ENCODE measurements at places on chromosomes 4 and X.

DNA sequence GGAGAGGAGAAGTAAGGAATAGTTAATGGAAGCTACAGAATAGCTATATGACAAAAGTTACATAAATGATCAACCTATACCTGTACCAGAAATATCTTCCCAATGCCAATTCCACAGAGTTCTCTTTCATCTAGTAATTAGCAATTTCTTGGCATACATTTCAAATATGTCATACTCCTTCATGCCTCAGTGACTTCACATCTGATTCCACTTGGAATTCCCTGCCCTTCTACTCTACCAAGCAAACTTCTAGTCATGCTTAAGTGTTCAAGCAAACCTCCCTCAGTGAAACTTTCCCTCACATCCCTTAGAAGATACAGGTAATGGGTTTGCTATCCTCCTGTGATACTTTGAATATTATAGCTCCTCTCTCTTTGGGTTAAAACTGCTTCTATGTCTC lies 127.1 kb downstream of the KLHL13 start:
- no peak for DNase-seq

- no peak for DNase-seq
These were observed 43.6 kb upstream of the SPP1 start for GRCh38 chr4:87931932-87932331.

- no peak for DNase-seq
These were observed 32.2 kb downstream of the NFKB1 start for GRCh38 chr4:102533348-102533747.

DNA sequence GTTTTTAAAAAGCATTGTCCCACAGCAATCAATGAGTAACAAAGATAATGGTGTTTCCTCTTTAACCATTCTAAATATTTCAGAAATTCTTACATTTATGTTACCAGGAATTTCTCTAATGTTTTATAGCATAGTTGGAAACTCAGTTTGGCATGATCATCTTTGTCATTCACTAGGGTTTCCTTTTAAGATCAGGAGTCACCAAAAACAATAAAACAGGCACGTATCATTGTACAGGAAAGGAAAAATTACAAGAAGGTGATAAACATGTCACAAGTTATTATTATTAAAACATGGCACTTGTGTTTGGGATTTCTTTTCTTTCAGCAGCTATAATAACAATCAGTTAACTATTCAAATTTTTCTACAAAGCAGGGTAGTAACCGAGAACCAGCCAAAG lies 84.0 kb downstream of the SLC10A7 start:
- no peak for DNase-seq

GRCh38 chr4:100149190-100149589 lies 41.1 kb downstream of the DDIT4L start:
- DNase-seq: no peak

- no peak for DNase-seq
These were observed 69.0 kb downstream of the GATB start for GRCh38 chr4:151691639-151692442.

DNA sequence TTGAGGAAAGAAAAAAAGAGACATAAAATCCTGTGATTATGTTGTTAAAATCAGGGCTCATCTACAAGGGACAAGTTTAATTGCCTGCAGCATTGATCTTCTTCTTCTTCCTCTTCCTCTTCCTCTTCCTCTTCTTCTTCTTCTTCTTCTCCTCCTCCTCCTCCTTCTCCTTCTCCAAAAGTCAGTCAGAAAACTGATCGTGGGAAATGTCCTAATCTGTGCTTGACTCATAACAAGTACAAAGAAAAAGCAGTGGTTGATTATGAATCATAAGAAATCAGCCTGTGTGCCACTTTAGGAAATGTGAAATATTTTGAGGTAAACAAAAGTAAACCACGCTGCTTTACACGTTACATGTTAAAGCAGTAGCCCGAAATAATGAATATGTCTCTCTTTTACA lies 2.7 kb upstream of the ATP10D start:
- DNase-seq: no peak

- no peak for DNase-seq
These were observed 45.7 kb upstream of the ADRA2C start for GRCh38 chr4:3720466-3720865.

- no peak for DNase-seq
These were observed 603.8 kb downstream of the IQCM start for GRCh38 chr4:149211876-149212275.

GRCh38 chr4:160353548-160353947 lies 1250.7 kb downstream of the RAPGEF2 start:
- DNase-seq: peak; percentile 5

DNA sequence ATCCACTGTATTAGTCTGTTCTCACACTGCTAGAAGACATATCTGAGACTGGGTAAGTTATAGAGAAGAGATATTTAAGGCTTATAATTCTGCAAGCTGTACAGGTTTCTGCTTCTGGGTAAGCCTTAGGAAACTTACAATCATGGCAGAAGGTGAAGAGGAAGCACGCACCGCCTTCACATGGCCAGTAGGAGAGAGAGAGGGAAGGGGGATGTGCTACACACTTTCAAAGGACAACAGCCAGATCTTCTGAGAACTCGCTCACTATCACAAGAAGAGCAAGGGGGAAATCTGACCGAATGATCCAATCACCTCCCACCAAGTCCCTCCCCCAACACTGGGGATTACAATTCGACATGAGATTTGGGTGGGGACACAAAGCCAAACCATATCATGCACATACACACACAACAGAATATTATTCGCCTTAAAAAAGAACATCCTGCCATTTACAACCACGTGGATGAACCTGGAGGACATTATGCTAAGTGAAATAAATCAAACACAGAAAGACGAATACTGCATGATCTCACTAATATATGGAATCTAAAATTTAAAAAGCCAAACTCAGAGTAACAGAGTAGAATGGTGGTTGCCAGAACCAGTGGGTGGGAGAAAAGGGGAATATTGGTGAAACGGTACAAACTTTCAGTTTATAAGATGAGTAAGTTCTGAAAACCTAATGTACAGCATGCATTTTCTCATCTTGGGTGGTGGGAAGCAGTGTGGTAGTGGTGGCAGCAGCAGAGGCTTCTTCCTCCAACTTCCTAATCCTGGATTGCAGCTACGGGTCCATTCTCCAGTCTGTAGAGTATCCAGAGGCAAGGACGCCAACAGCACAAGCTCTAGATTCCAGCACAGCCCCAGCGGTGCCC lies 12.8 kb downstream of the FRYL start:
- no peak for DNase-seq

DNA sequence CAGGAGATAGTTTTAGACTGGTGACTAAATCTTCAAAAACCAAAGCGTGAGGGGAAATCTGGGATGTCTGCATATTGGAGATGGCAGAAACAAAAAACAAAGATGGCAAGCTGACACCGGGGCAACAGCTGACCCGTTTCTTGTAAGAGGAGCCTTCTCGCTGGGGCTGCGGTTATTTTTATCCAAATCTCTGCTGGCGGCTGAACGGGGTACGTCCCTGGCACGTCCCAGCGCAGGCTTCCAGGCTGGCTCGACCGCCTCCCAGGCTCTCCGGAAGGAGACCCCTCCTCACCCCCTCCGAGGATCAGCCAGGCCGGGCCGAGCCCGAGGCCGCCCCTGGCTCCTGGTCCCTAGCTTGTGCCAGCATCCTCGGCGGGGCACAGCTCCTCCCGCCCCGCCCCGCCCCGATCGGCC lies 403 bp downstream of the SGCB start:
- DNase-seq: peak; percentile 61

GRCh38 chr4:74431113-74431826 lies 13.7 kb upstream of the AREG start:
- no peak for DNase-seq

DNA sequence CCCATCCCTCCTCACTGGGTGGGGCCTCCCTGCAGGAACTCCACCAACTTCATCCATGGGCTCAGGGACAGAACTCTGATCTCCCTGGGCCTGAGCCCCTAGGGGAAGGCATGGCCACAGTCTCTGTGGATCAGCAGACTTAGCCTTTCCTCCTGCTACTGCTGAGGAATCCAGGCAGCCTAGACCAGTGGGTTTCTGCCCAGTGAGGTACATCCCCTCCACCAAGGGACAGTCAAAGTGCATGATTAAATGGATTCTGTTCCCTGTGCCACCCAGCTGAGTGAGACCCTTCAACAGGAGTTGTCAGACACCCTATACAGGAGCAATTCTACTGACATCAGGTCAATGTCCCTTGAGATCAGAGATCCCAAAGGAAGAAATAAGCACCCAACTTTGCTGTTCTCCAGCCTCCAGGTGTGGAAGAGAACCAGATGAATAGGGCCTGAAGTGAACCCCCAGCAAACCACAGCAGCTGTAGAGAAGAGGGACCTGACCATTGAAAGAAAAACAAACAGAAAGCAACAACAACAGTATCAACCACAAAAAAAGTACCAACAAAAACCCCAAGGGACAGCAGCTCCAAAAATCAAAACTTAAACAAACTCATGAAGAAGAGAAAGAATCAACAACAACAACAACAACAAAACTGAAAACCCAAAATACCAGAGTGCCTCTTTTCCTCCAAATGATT lies 84.8 kb downstream of the CHIC1 start:
- DNase-seq: no peak

DNA sequence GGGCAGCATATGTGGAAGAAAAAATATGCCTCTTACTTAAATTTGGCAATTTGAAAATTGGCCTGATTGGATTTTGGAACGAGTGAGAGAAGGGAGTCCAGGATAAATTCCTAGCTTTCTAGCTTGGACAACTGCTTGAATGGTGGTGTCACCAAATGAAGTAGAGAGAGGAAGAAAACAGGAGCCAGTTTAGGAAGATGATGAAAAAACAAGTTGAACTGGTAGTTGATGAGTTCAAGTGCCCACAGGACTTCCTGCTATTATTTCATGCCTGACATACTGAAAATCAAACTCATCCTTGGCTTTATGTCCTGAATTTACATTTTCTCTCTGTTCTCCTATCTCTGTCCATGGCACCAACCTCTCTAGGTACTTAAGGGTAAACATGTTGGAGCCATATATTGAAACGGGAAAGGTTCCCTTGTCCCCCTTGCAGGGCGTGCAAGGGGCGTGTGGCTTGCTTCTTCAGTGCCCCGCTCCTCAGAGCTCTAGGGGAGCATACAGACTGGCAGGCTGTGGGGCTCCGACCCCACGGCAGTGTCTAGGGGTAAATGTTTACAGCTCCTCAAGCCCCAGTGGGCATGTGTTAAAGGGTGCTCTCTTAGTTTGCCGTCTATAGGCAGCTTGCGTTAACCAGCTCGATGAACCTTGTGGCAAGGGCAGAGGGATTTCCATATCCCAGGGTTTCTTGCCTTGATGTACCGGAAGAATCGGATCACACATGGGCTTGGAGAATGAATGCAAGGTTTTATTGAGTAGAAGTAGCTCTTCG lies 250.7 kb upstream of the PGRMC2 start:
- no peak for DNase-seq

DNA sequence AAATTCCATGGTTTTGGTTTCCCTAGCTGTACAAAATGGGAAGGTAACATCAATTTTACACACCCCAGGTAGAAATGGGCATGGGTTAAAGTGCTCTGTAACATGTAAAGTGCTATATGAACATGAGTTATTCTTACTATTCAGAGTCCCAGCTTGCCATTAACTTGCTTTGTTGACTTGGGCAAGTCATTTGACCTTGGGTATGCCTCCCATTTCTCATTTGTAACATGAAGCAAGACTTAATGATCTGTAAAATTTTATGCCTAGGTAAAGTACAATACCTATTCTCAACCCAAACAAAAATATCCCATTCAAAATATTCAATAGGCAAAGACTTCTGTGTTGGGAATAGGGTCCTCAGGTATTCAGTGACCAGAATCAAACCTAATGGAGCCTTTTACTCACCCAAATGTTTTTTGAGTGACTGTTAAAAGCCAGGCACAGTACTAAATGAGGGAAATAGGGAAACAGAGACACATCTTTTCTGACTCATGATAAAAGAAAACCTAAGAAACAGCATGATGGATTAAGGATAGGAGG lies 126.6 kb downstream of the SH3RF1 start:
- DNase-seq: no peak

GRCh38 chrX:19182785-19183184 lies 60.5 kb upstream of the ADGRG2 start:
- DNase-seq: no peak

DNA sequence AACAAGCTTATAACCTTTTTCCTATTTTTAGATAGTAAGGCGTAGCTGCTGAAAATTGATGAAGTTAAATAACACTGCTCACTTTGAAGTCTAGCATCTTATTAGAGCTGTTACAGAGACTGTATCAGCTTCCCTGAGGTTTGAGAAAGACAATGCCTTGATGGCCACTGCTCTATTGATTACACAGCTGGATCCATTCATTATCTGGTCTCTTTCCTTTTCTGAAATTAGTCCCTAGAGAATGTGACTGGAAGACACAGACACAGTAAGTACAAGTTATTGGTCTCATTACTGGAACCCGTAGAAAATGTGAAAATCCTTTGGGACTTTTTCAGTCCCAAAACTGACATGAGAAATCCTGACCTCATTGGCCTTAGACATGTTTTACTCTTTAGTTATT lies 188.3 kb downstream of the NAF1 start:
- no peak for DNase-seq

DNA sequence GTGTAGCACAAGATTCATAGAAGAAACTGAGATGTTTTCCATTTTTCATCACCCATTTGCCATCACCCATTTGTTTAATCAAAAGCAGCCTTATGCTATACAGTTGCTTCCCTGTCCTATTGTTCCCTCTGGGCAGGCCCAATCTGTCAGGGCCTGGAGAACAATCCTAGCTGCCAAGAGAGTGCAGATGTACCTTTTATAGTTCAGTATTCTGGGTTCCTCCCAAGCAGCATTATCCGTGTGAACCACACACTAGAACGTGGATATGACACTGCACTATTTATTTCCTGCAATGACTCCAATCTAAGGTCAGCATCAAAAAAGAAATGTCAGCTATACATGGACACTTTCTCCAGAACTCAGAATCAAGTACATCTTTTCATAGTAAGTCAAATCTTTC lies 269.0 kb downstream of the ADGRA3 start:
- peak; percentile 8 for DNase-seq

DNA sequence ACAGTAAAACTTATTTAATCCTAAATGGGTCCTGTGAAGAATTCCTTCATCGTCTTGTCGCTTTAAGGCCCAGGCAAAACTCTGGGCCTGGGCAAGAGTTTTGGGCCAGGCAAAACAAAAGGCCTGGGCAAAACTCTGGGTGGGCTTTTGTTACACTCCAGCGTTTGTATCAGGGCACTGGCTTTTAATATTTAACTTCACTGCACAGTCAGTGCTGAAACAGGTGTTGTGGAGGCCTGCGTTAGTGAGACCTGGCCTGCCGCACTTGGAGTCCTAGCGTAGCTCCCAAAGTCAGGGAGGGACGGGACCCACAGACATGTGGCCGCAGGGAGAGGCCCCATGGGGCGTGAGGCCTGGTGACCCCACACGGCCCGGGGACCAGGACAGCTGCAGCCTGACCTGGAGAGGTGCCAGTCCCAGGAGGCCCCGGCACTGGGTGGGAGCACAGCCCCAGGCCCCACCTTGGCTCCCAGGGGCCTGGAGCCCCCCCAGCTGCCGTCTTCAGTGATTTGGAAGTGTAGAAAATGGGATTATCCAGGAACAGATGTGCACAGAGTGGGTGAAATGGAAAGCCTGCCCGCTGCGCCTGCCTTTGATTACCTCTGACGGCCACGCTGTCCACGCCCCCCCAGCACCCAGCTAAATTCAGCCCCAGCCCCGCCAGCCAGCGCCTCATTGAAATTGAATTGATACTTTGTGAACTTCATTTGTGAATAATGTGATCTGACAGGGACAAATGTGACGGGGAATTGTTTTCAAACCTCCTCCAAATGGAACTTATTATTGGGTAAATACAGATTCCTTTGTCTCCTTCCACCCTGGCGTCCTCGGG lies 132.9 kb upstream of the NKX1-1 start:
- DNase-seq: no peak
